ENCODE measurements at places on chromosomes 6 and 20.

DNA sequence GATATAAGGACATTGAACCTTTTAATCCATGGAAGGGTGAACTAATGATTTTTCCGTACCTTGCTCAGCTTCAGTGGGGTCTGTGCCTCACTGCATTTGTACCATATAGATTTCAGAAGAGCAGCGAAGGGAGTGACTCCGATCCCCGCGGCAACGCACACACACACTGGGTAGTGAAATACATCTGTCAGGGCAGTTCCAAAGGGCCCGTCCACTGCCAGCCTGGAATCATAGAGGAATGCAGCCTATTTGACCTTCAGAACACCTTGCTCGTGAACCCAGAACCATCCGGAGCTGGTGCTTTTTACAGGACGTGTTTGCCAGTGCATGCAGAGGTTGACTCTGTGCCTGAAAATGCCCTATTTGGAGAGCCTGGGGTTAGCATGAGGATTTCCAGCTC lies 33.0 kb downstream of the NOX3 start:
- DNase-seq = no peak

- no peak for DNase-seq
Observed at GRCh38 chr20:11976966-11977365, 59.3 kb downstream of the BTBD3 start.

DNA sequence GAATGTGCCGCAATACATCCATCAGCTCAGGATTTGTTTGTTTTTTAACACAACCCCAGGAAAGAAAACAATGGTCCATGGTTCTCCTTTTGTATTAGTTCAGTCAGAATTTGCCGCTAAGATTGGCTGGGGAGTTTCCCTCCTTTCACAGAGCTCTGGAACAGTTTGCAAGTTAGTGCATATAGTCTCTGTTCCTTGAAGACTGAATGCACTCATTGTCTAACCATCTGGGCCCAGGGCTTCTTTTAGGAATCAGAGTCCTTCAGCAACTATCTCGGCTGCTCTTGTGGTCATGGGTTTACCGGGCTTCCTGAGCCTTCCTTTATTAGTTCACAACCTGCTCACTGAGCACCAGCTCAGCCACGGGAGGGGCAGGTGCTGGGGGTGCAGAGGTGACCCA lies 121.3 kb downstream of the SLC23A2 start:
- DNase-seq = no peak

DNA sequence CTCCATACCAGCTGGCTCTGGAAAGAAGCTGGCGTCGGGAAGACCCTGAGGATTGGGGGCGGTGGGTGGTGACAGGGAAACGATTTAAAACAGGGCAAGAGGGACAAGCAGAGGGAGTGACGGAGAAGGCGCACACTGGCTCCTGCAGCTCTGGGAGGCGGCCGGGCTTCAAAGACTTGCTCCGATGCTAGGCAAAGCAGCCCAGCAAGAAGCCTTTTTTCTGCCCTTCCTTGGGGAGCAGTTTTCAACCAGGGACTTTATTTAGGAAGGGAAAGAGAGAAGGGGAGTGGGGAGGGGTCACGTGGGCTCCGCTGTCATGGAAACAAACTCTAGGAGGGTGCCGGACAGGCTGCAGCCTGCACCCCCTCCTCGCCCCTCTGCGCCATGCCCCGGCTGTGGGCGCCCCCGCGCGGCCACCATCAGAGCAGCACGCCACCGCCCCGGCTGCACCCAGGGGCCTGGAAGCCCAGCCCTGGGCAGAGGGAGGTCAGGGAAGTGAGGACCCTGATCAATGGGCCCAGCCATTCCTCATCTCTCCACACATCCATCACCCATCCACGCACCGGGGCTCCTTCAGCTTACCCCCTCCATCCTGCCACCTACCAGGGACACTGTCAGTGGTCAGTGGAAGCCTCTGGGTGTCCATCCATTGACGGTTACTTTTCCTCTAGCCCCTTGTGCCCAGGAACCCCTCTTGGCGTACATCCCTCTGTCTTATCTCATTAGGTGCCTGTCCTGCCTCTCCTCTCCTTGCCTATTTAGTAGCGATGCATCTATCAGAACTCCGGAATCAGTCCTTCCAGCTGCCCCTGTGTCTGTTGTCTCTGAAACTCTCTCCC lies 66.6 kb upstream of the CCDC167 start:
- no peak for DNase-seq

GRCh38 chr20:38537176-38537575 lies 43.8 kb upstream of the ADIG start:
- DNase-seq = no peak

DNA sequence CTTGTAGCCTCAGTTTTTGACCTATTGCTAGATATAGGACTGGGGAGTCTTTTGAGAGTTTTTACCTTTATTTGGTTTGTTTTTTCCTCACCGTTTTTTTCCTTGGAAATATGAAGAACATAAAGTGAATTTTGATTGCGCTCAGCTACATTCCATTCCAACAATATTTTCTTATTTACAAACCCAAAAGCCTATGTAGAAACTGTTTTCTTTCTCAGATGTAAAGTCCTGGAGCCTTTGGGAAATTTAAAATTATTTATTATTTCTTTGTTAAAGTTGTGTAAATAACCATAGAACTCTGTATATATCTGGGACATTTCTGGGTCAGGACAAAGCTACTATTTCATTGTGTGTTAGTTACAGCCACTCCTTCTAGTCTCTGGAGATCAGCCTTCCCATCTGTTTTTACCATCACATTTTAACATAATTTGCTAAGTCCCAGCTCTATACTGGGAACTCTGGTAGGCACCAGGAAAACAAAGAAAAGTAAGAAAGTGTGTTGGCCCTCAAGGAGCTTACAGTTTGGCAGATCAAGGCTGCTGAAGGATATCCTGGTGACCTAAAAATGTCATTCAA lies 68.8 kb downstream of the JAG1 start:
- no peak for DNase-seq

- peak; percentile 86 for DNase-seq
Observed at GRCh38 chr6:31822036-31822821, 5.3 kb upstream of the HSPA1B start.

Measured in stromal cell of bone marrow (primary cell).